ENCODE measurements at places on chromosomes 3 and 15.

GRCh38 chr3:4746241-4746958, 232.8 kb upstream of the BHLHE40 start:
- DNase-seq: no peak

DNA sequence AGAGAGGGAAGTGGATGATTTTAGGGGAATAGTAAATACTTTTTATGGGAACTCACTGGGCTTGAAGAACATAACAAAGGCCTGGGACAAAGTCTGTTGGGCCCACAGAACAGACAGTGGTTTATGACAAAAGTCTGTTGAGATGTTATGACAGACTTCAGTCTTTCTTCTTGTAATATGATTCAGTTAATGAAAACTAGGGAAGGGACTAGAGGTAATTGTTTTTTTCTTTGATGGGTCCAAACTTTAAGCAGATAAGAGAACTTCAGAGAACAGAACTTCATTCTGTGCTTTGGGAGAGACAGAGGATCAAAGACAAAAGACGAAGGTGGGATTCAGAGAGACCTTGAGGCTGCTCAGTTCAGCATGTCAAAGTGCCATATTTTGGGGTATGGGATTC, 9.3 kb downstream of the CRYBG3 start:
- DNase-seq: no peak

DNA sequence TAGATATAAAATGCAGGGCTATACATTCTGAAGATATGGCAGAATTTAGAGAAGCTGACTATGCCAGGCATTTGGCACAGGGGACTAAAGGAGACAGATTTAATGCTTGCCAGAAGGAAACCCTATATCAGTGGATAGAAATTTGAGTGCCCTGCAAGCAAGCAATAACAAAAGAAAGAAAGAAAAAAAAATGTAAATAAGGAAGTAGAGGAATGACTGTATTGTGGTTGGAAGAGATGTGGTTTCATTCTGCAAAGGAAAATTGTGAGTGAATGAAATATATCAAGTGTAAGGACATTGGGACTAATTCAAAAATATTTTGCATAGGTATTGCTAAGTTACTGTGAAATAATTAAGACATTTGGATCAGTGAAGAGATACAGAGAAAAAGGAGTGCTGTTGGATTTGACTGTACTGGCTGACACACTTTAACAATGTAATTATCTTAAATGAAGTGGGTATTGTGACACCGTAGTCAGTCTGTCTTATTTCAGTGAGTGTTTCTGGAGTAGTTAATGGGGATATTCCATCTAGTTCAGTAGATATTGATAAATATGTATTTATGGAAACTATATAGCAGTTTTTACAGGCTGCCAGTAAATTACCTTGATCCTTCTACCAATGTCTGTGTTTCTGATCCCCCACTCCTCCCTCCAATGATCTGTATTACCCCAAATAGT, 418.2 kb downstream of the CNTN4 start:
- DNase-seq: no peak

GRCh38 chr15:55420171-55420866, 12.0 kb downstream of the PIERCE2 start:
- DNase-seq: no peak

GRCh38 chr3:66138336-66139313, 82.2 kb upstream of the SLC25A26 start:
- DNase-seq: no peak

GRCh38 chr15:39250460-39251186, 330.3 kb upstream of the THBS1 start:
- DNase-seq: no peak

DNA sequence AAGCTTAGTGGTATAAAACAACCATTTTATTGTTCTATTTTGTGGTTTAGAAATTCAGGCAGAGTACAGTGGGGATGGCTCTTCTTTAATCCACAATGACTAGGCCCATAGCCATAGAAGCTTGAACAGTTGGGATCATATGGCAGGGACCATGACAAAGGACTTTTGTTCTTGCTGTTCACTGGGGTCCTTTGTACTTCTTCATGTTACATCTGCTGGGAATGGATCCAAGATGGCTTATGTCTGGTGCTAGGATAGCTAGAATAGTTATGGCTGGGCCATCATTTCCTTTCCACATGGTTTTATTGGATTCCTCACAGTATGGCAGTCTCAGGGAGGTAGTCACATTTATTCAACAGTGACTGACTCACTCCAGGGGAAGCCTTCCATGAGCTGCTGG, 427.9 kb upstream of the AGTR1 start:
- DNase-seq: no peak

- DNase-seq: no peak
Observed at GRCh38 chr3:155084567-155084966, 4.4 kb downstream of the MME start.

GRCh38 chr3:102390916-102391315, 43.9 kb upstream of the ZPLD1 start:
- DNase-seq: no peak

DNA sequence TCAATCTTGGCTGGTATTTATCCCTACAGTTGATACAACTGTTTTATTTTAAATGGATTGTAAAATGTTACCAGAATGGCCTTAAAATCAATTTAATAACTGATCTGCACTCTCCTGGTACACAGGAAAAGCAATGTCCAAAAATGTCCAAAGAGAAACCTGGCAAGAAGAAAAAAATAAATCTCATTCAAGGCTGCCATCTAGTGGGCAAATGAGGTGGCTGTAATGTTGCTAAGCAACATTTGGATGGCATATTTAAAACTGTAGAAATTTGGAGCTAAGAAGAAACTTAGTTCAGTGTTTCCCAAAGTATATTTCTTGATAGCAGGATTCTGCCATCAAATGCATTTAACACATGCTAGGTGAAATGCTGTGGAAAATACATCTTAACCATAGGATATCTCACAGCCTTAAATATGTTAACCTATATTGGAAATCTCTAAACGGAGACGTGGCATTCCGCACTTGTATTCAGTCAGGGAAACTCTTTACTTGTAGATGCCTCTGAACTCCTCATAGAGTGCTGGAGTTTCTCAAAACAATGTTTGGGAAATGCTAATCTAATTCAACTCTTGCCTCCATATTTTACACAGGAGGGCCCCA, 216.8 kb downstream of the ERC2 start:
- no peak for DNase-seq

GRCh38 chr3:94269763-94270162, 206.9 kb downstream of the NSUN3 start:
- no peak for DNase-seq

GRCh38 chr3:14154895-14155440, 23.4 kb downstream of the XPC start:
- no peak for DNase-seq

DNA sequence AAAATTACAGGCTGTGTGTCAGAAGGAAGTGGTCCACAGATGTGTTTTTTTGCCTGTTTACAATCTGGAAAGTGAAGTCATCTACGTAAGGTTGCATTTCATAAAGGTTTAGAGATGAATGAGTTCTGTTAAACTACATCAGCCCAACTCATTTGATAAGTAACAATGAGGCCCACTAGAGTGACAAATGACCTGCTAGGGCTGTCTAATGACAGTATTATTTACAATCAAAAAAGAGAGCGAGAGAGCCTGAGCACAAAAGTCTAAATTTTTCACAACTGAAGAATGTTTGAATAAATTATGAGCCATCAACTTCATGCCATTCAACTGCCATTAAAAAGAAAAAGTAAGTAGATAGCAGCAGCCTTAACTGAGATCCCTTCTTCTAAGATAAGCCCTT, 135.7 kb upstream of the TBL1XR1 start:
- DNase-seq: no peak

- no peak for DNase-seq
Observed at GRCh38 chr3:2452249-2452648, 353.6 kb downstream of the CNTN4 start.

- DNase-seq: no peak
Observed at GRCh38 chr15:89749054-89749453, 2.0 kb downstream of the MESP1 start.

DNA sequence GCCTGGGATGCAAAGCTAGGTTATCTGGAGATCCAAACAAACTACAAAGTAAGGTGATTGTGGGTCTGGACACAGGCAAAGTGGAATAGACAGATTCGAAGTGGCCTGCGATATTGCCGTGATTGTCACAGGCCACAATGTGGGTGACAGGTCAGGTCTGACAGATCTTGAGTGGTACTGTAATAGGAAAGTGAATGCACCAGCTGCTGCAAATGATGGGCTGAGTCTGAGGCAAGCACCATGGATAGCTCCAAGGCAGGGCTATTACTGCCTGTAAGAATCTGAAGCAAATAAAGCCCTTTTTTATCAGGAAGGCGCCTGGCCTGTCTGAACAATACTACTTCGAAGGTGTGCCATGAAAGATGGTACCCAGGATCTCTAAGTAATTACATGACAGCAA, 10.0 kb downstream of the ARMC8 start:
- no peak for DNase-seq

DNA sequence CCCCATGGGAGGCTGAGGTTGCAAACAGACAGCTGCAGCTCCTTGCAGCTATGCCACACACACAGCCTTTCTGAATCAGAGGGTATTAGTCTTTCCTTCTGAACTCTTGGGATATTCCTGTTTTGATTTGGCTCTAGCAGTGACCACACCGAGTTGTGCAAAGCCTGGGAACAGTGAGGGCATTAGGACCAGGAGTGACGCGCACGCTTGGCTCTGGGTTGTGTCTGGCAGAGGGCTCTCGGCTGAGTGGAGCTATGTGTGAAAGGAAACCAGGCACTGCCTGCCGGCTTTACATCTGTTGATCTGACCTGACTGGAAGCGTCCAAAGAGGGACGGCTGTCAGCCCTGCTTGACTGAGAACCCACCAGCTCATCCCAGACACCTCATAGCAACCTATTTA, at the start of gene GALNT15:
TSS of gene GALNT15 (plus strand) at position 292 of the 400 bp plus-strand sequence. CDS start 472 bp downstream, outside the sequence.
- no peak for DNase-seq

DNA sequence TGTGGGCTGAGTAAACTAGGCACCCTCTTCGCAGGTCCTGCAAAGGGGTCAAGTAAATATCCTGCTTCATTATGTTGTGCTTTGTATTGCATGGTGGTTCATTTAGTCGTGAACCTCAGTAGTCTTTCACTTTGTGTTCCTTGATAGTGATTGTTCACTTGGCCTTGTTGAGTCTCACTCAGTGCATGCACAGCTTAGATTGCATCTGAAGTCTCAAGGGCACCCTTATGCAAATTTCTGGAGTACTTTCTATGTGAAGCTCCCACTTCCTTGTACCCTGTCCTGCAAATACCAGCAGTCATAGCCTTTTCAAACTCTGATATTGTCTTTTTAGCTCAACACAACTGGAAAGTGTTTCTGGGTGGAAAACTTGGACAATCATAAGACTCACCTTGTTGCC, 519.2 kb downstream of the NAALADL2 start:
- no peak for DNase-seq
